ENCODE measurements at places on chromosomes 1 and 21.

DNA sequence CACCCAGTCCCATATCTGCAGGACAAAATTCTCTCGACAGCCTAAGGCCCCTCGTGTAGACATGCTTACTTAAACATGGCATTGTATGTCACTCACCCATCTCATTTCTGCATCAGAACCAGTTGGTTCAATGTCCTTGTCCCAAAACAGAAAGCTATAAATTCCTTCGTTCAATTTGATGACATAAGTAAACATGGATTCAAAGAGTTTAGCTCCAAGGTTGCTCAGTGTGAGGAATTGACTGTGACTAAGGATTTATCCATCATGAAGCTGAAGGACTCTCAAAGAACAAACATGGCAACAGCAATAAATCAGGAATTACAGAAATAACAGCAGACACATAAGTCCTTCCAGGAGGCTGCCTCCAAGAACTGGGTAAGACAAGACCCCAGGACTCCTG lies 237.2 kb downstream of the TOMM20 start:
- no peak for DNase-seq

GRCh38 chr1:27506703-27507102 lies 16.7 kb upstream of the WASF2 start:
- no peak for DNase-seq

GRCh38 chr1:114467491-114467890 lies 43.5 kb downstream of the TRIM33 start:
- no peak for DNase-seq

- DNase-seq: no peak
Observed at GRCh38 chr1:43937179-43937865, 3.7 kb downstream of the ARTN start.

DNA sequence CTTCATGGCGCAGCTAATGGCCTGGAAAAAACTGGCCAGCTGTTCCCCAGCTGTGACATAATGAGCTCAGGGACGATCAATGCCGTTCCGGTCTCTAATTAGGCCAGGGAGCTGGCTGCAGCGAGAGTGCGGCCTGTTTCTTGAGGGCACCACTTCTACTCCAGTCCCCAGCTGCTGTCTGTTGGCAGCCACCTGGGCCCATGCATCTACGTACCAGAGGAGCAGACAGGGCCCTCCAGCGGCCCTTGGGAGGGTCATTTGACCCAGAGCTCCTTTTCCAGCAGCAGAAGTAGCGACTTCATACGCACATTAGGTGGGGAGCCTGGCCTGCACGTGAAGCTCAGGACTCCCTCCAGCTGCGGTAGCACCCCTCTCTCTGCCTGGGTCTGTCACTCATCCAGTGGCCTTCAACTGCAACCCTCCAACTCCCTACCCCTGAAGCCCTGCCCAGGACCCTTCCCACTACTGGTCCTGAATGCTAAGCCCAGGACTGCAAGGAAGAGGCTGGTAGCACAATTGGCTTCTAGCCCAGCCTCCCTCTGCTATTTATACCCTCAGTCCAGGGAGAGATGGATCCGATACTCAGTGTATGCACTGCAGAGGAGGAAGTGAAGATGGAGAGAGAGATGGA lies 9.1 kb upstream of the GPR61 start:
- DNase-seq: no peak

DNA sequence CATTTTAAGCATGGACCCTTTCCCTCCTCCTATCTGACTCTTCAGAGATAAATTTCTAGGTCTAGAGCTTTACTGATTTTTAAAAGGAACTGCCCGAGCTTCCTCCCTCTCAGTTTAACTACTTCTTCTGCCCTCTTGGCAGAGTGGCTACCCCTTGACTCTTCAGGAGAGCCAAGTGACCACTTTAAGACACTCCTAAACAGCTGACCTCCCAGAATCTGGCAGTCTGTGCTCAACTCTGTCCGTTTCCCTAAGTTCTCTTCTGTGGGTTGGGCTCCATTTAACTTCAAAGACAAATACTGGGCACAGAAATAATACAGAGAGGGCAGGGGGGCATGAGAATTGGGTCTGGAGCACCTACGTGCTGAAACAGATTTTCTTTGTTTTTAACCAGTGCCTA lies 196.3 kb upstream of the FOXD3 start:
- no peak for DNase-seq

DNA sequence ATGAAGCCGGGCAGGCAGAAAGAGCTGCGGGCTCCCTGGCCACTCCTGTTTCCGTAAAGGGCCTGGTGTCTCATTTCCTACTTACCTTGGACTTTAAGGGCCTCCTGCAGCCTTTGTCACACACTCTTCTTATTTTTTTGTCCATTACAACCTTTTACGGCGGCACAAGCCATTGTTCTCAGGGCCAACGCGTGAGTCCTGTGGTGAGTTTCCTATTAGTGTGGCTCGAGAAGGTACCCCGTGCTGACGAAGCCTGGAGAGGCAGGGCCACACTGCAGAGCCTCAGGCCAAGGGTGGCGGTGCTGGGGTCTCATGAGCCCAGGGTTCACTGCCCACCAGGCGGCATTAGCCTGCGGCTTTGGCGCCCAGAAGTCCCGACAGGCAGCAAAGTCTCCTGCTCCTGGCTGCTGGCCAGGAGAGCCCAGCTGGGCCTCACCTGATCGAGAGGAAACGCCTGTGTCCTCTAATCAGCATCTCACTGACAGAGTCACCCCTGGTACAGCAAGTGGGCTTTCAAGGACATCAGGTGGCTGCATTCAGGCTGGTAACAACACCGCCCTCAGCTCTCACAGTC lies 62.0 kb downstream of the SIK1 start:
- DNase-seq: no peak

- no peak for DNase-seq
Observed at GRCh38 chr1:40971966-40972365, 7.5 kb upstream of the CTPS1 start.

- peak; percentile 76 for DNase-seq
Observed at GRCh38 chr1:212669102-212669501, 30.5 kb downstream of the BATF3 start.

DNA sequence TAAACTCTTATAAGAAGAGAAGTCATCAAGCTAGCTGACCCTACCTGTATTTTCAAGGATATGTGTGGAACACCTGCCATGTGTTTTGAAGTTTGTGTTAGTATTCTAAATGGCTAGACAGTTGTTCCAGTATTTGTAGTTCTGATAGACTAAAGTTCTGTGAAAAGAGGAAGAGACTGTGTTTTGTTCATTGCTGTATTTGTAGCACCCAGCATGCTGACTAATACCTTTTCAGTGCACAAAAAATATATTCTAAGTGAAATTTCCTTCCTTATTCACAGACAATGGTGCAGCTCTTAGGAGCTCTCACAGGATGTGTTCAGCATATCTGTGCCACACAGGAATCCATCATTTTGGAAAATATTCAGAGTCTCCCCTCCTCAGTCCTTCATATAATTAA lies 8.2 kb upstream of the METTL18 start:
- DNase-seq: no peak

- DNase-seq: no peak
Observed at GRCh38 chr1:109938556-109938955, 27.9 kb downstream of the CSF1 start.

- no peak for DNase-seq
Observed at GRCh38 chr1:22287273-22287672, 144.4 kb upstream of the WNT4 start.

Data from iPS-NIHi11 (cell line).